Stimulated activated CD4-positive, alpha-beta T cell treated with anti-CD3 and anti-CD28 coated beads, TNF-alpha, amount 100 ng/mL, for 1 hour (primary cell): ENCODE measurements at places on chromosomes 4 and X.
A peak's percentile ranks its signal among the peaks of the same experiment; 100 is the strongest.

DNA sequence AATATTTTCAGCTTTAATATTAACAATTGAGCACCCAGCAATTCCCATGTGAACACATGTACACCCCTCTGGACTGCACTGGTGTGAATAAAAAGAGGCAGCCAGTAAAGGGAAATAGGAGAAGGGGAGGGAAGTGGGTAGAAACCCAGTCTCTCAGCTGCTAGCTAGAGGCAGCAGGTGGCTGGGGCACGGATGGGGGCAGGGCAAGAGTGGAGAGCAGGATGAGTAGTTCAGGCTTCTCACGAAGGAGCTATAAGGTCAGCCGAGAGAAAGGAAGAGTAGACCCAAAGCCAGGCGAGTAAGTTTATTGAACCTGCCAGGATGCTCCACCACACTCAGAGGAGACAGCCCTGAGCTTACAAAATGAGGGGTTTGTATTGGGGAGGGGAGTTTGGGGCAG lies 184.8 kb upstream of the MTMR8 start:
- DNase-seq, result no peak

GRCh38 chr4:137310166-137310565 lies 222.1 kb downstream of the PCDH18 start:
- no peak for DNase-seq

GRCh38 chr4:8849266-8850073 lies 22.2 kb downstream of the HMX1 start:
- no peak for DNase-seq

GRCh38 chr4:53161787-53162433 lies 204.0 kb downstream of the SCFD2 start:
- no peak for DNase-seq

- DNase-seq, result peak; percentile 5
Measured at GRCh38 chr4:110049951-110050925, 137.6 kb downstream of the EGF start.

DNA sequence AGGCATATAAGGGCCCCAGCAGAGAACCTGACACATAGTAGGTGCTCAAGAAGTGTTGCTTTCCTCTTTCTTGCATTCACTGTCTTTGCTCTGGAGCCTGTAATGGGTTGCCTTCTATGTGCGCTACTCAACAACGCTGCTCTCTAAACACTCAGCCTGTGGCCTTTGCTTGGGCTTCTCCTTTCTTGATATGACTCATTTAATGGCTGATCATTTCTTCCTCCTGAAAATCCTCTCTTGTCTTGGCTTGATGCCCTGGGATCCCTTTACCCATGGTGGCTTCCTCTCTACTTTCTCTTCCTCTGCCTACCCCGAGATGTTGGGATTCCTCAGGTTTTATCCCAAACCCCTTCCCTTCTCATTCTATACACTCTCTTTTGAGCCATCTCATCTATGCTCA lies 19.9 kb upstream of the PJA1 start:
- DNase-seq, result no peak

- DNase-seq, result no peak
Measured at GRCh38 chr4:179128299-179128698, 1686.1 kb upstream of the AGA start.
